ENCODE measurements at places on chromosomes 16 and 17.

DNA sequence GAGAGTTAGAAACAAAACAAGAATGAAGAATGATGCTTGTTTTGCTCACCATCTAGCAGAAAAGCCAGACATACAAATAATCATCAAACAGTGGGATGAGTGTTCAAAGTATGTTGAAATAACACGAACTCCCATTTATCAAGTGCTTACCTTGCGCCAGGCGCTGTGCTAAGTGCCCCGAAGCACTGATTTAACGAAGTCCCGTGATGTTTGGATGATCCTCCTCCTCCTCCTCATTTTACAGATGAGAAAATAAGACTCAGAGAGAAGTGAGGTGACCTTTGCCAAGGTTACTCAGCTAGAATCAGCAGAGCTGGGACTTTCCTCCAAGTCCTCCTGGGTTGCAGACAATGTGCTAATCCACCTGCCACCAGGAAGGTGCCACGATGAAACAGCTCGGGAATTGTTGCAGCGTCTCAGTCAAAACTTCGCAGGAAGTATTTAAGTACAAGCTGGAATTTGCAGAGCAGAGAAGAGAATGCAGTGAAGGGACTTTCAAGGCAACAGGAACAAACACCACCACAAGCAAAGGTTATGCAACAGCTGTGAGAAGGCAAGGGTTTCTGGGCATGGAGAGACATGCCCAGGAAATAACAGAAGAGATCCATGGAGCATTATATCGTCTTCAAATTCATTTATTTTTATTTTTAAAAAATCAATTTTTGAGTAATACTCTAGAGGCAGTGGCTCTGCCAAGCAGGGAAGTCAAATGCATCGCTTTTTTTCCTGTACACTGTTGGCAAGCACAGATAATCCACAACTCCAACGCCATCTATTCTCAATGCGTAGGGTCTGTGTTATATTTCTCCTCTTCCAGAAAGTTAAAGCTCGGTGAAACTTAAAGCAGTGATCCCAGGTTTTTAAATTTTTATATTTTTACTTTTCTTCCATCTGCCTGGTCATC lies 11.1 kb downstream of the PRCD start:
- no peak for DNase-seq

DNA sequence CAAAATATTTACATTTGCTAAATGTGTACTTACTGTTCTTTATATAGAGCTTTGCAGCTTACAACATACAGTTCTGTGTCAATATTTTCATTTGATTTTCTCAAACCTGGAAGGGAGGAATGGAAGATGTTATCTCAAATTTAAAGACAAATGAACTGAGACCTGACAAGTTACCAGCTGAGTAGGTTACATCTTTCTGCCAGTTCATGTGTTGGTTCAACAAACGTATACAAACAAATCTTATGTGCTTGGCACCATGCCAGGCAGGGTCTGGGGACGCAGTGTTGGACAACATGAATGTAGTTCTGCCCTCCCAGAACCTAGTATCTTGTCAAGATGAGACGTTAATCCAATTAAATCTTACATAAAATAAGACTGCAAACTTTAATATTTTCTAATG lies 507.5 kb upstream of the HSBP1 start:
- no peak for DNase-seq

- DNase-seq, result peak; percentile 94
These were observed 1.3 kb upstream of the TUBB3 start for GRCh38 chr16:89921702-89922476.

- DNase-seq, result no peak
These were observed 6.8 kb upstream of the RNF213 start for GRCh38 chr17:80253631-80254395.

DNA sequence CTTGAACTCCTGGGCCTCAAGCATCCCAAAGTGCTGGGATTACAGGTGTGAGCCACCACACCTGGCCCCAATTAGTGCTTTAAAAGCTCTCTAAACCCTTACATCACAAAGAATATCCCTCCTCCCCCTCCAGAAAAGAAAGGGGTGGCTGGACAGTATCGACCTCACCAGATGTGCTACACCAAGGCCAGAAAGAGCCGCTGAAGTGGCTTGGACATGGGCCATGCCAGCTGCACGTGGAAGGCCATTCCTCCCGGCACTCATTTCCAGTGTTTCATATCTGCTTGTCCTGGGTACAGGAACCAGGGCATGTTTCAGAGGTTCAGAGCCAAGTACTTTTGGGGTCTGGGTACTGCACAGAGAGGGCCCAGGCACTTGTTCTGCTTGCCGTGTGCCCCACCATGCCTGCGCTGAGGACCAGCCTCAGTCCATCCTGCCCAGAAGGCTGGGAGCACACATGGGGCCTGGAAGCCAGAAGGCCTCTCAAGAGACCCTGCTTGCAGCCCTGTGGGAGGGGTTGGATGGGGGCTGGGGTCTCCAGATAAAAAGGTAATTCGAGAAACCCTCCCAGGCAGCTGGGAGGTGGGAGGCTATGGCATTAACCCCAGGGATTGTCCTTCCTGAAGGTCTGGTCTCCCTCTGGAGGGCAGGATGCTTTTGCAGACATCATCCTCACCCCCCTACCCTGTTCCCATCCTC lies 3.5 kb upstream of the SRRM2 start:
- DNase-seq, result no peak

GRCh38 chr16:61937646-61938045 lies 98.6 kb downstream of the CDH8 start:
- DNase-seq, result no peak

DNA sequence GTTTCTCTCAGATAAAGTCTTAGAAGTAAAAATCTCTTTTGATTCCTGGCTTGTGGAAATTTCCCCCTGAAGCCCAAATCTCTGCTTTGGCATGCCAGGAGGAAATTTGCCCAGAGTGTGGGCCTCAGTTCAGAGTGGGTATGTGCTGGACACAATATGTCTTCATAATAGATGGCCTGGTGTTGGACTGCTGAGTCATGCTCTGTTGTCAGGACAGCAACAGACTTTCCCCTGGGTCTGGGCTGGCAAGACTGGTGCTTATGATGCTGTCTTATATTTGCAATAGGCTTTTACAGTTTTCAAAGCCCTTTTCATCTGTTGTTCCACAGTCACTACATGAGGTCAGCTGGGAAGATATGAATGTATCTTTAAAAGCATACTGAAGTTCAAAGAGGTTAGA lies 57.0 kb downstream of the SHISA9 start:
- DNase-seq, result no peak
